Stimulated activated CD4-positive, alpha-beta T cell treated with anti-CD3 and anti-CD28 coated beads, TNF-alpha, amount 100 ng/mL, for 1 hour (primary cell): ENCODE measurements at places on chromosomes 2 and 18.

DNA sequence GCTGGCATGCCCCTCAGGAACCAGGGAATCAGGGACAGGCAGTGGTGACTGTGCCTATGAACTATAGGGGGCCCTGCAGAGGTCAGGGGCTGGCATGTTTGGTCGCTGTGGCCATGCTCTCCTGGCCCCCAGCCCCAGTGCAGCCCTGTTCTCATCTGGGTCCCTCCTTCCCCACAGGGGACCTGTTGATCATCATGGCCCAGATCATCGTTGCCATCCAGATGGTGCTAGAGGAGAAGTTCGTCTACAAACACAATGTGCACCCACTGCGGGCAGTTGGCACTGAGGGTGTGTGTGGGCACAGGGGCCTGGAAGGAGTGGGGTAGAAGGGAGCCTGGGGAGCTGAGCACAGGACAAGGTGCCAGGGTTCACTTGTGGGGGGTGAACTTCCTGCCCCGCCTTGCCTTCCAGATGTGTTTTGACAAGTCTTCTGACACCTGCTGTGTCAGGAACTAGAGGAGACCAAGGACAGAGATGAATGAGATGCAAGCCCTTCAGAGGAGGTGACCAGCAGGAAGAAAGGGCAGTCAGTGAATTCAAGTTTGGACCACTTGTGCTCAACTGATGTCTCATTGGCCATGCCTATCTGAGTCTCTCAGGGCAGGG lies 9.6 kb upstream of the CENPA start:
- no peak for DNase-seq

GRCh38 chr2:199602896-199603717 lies 145.4 kb upstream of the SATB2 start:
- DNase-seq, result no peak

DNA sequence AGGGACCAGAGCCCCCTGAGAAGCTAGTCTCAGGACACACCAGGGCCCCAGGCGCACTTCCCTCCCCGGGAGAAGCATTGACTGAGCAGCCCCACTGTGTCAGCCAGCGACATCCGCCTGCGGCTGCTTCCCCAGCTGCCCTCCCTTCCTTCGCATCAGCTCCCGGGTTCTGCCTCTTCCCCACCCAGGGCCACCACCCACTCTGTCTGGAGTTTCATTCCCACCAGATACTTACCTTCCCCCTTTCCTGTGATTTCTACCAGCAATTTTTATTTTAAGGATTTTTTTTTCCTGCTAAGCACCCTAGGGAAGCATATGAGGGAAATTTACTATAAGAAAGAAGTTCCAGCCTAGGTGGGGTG lies 99.2 kb downstream of the SMAD7 start:
- DNase-seq, result no peak

DNA sequence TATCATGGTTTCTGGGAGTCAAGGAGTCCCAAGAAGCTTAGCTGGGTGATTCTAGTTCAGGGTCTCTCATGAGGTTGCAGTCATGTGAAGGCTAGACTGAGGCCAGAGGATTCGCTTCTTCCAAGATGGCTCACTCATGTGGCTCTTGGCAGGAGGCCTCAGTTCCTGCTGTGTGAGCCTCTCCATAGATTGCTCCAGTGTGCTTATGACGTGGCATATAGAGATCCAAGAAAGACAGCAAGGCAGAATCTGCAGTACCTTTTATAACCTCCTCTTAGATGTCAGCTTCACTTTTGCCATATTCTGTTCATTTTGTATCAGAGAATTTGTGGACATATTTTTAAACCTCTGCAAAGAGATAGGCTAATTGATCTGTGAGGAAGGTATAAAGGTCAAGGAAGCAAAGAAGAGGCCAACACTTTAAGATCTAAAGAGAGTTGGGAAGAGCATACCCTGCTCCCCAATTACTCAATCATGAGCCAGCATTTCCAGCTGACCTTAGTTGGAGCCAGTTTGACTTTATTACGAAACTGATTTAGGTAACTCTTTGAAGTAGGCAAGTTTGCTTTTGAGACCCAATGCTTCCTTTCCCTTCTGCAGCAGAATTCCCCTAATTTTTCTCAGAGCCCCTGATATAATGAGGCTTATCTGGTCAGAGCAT lies 134.7 kb downstream of the EML6 start:
- no peak for DNase-seq

GRCh38 chr18:76426737-76427305 lies 68.2 kb downstream of the ZNF516 start:
- DNase-seq, result no peak

DNA sequence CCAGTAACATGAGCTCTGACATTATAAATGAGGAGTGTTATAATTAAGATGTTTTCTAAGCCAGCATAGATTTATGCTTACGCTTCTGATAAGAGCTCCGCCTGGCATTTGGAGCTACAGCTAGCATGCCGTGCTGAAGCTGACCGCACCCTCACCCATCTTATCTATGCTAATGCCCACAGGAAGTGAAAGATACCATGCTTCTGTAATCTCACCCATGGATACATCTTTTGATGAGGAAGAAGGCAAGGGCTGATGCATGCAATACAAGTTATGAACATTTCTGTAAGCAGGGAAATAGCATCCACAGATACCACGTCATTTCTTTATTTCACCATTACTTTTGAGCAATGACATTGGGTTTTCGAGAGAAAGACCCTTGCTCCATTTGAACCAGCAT lies 82.3 kb downstream of the ARL4C start:
- no peak for DNase-seq

- DNase-seq, result no peak
Observed at GRCh38 chr2:99980176-99980575, 162.2 kb downstream of the AFF3 start.

DNA sequence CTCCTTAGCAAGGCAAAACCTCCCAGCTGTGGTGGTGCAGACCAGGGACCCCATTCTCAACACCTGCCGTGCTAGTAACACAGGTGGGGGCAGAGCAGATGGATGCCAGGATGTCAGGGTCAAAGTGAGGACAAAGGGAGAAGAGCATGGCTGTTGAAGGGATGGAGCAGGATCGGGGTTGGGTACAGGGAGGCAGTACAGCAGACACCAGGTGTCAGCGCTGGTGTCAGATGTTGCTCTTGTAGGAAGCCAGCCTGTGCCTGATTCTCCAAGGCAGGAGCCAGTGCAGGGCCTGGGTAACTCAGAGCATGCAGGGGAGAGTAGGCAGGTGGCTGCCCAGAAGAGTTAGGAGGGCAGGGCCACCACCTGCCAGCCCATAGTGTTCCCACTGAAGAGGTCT lies 222.1 kb upstream of the SPRED2 start:
- DNase-seq, result no peak

DNA sequence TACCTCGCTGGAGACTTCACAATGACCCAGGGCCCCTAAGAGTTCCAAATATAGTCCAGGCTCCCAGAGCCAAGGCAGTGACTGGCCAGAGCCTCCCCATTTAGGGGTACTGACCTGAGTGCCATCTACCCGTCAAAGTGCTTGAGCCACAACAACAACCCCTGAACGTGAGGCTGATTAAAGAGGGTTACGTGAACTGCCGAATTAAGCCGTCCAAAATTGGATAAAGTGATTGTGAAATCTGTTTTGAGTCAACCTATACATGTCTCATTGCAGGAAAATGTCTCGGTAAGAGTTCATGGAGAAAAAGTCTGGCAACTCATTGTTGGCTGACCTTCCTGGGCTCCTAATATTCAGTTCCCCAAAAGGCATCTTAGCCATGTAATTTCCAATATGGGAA lies 116.3 kb downstream of the TTC32 start:
- DNase-seq, result no peak

DNA sequence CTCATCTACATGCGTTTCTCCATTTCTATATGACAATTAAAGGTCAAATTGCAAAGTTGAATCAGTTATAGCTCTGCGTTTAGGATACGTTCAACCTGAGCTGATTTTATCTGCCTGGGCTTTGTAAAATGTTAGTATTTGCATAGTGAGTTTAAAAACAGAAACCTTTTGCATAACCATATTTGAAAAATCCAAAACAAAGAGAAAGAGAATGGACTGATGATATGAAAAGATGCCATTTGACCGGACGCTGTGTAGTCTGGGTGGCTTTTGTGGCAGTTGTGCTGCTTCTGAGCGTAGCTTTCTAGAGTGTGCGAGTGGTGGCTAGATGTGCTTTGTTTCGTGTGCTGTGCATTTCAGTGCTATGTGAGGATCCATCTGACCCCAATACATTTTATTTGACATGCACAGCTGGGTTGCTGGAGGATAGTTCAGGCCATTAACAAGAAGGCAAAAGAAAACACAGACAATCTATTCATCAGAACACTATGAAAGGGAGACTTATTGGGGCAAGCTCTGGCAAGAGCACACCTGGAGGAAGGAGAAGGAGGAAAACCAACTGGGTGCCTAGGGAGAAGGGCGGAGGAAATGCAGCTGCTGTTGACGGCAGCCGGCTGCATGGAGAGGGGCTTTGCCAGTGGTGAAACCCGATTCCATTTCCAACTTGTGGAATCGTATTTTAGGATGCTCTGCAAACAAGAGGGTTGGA lies 126.8 kb downstream of the ACOXL start:
- DNase-seq, result no peak

- no peak for DNase-seq
Observed at GRCh38 chr2:77838441-77838840, 316.3 kb upstream of the LRRTM4 start.

DNA sequence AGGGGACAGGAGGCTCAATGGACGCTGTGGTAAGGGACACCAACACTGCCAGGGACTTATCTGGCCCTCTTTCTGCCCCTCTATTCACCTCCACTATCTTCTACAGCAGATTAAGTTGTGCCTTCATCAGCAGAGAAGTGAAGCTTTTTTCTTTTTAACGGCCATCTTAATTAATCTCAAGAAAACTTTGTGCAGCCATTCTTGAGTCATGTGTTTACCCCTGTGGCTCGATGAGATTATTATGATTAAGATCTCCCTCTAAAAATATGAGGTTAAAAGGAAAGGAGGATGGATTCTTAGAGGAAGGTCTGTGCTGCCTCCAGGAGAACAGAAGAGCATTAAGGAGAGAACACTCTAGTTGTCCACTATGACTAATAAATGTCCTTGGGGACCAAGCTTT lies 32.4 kb upstream of the DSC1 start:
- DNase-seq, result no peak

DNA sequence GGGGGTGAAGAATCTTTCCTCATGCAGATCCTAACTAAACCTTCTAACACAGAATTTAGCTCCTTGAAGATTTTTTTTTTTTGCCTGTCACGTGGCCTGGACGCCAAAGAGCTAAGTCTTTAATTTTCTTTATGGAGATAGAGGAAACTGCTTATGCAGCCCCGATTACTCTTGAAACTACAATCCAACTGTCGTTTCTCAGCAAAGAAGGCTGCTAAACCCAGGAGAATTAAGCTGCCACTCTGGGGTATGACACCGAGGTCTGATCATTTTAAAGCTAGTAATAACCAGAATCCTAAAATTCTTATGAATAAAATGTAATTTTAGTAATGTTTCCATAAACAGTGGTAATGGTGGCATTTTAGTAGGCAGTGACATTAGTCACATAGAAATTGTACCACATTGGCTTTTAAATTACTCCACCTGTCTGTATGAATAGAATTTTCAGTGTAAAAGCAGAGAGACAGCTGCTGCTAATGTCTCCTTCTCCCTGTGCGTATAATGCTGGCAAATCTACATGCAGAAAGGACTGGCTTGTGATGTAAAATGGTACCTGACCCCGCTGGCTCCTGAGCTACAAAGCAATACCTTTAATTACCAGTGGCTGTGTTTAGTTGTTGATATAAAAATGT lies 86.5 kb downstream of the MEIS1 start:
- no peak for DNase-seq

DNA sequence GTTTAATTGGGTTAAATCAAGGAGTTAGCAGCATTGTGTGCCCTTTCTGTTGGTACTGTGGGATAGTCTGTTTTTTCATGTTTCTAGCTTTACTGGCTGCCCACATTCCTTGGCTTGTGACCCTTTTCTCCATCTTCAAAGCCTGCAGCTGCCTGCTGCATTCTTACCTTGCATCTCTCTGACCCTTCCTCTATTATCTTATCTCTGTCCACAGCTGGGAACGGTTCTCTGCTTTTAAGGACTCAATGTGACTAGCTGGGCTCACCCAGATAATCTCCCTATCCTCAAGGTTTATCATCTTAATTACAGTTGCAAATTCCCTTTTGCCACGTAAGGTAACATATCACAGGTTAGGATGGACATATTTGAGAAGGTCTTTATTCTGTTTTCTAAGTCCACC lies 199.7 kb downstream of the KCNS3 start:
- DNase-seq, result no peak
